NCI-H774 (cell line): ENCODE measurements at places on chromosomes 11 and 22.

- DNase-seq, result no peak
Measured at GRCh38 chr11:47236482-47236881, 12.1 kb downstream of the ACP2 start.

DNA sequence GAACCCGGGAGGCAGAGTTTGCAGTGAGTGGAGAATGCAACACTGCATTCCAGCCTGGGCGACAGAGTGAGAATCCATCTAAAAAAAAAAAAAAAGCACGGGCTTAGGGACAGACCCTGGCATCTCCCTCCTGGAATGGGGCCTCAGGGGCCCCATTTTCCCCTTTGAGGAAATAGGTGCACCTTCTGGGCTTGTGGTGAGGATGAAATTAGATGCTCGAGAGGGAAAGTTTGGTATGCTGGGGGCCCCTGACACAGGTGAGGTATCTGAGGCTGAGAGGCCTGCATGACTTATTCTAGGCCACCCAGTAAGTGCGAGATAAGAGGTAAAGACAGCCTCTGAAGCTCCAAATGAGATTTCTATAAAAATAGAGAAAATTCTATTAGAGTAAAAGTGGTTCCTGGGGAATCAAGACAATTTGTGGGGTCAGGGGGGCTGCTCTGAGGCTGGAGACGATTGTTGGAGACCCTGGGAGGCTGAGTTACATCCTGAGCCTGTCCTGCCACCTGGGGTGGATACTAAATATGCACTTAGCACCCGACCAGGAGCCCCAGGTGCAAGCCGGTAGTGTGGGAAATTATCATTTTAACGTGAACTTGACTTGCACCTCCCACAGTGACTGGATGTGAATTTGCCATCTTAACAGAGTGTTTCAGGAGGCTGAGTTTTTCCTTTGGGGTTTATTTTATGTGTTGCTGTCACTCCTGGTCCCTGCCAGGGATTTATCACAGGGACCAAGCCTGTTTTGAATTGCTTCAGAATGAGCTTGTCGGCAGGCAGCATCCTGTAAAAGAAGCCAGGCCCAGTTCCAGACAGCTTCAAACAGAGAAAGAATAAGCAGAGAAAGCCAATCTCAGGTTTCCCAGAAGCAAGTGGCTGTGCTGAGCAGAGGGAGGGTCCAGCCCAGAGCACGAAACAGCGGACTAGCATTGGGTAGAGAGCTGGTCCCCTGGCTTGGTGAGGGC, 48.4 kb upstream of the TSKU start:
- DNase-seq, result no peak

DNA sequence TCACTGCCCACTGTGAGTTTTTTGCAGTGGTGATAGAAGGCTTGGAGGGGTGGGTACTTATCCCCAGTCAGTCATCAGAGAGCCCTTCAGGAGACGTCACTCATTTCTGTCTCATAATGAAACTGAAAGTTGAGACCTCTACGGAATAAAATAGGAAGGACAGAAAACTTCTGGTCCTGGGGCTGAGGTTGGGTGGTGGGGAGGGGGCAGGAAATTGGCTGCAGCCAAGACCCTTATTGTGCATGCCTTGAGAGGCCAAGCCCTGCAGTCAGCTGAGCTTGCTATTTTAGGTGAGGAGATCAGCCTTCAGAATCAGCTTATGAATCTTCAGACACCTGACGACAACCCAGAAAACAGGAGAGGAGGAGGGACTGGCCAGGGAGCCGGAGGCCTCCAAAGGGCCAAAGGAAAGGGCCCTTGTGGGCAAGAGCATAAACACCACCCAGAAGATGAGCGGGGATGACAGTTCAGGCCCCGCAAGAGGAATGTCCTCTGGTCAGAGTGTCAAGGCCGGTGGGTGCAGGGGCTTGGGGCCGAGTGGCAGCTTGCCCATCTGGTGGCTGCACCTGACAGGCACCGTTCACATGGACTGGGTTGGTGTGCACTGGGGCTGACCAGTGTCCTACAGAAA, 17.9 kb upstream of the ADA2 start:
- DNase-seq, result no peak

- no peak for DNase-seq
Measured at GRCh38 chr11:76228071-76228874, 22.0 kb upstream of the WNT11 start.

DNA sequence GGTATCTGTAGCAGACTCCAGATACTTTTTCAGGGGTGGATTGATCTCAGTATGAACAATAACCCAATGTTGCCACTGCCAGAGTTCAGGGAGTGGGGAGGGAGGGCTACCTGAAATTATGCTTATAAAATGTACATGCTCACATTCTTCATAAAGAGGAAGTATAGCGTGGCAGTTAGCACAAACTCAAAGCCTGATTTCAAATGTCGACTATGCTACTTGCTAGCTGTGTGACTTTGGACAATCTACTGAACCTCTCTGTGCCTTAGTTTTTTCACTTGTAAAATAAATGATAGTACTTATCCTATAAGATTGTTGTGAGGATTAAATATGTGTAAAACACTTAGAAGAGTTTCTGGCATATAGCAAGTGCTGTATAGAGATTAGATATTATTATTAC, 26.5 kb upstream of the POU2AF1 start:
- DNase-seq, result no peak

GRCh38 chr11:64060861-64061444, 25.2 kb downstream of the FLRT1 start:
- peak; percentile 65 for DNase-seq

GRCh38 chr11:88849368-88849767, 216.4 kb downstream of the GRM5 start:
- DNase-seq, result no peak

DNA sequence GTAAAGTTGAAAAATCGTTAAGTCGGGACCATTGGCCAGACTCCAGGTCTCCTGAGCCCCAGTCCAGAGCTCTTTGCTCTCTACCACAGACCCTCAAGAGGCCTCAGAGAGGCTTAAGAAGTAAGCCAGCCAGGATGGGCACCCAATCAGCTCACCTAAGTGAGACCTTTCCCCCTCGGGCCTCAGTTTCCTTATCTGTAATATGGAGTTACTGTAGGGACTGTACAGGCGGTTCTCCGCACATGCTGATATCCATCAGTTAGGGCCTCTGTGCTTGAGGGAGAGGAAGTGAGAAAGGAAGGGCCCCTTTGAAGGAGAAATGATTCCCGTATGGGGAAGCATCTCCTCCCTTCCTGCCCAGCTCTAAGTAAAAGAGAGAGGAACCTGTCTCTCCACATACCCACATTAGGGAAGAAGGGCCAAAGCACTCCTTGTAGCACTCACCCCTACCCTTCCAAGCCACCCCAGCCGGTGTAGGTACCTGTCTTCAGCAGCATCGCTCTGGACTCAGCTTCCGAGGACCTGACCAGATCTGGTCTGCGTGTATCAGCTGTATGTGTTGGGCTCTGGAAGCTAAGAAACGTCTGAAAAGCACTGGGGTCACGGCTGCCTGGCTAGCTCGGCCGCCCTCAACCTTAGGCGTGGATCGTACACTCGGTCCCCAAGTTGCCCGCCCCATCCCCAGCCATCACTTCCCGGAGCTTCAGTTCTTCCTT, 653 bp downstream of the NAGA start:
- DNase-seq, result no peak

- DNase-seq, result no peak
Measured at GRCh38 chr11:3164552-3165151, 458 bp downstream of the OSBPL5 start.
